AG04449 (cell line): ENCODE measurements at places on chromosomes 6 and 20.

- DNase-seq = no peak
These were observed 148.6 kb upstream of the MAN1A1 start for GRCh38 chr6:119497988-119498727.

DNA sequence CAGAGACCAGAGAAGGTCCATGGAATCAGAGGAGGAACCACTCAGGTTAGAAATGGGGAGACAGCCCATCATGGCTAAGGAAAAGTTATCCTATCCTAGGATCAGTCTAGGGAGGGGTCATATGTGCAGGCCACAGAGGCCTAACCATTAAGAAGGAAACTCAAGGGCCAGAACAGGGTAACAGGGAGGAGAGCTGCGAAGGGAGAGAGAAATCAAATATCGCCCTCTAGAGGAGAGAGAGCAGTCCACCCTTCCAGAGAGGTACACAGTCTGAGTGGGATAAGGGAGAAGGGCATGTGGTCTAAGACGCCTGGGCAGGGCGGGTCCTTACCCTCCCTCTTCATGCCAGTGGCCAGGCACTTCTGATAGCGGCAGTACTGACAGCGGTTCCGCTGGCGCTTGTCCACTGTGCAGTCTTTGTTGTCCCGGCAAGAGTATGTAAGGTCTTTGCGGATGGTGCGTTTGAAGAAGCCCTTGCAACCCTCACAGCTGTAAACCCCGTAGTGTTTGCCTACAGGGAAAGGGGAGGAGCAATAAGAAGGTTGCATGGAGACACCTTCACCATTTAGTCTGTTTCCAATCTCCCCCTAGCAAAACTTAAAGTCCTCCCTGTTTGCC lies 2.9 kb downstream of the RXRB start:
- DNase-seq = no peak

GRCh38 chr6:156161471-156161870 lies 615.7 kb upstream of the ARID1B start:
- DNase-seq = no peak

GRCh38 chr6:159121486-159121885 lies 47.7 kb upstream of the FNDC1 start:
- no peak for DNase-seq

GRCh38 chr20:40821429-40821828 lies 132.4 kb upstream of the MAFB start:
- DNase-seq = no peak

- DNase-seq = no peak
These were observed 1018.6 kb upstream of the EYS start for GRCh38 chr6:66725670-66726069.

GRCh38 chr6:143160015-143160414 lies 99.3 kb downstream of the AIG1 start:
- no peak for DNase-seq

- DNase-seq = no peak
These were observed 19.7 kb upstream of the OGFRL1 start for GRCh38 chr6:71268735-71269437.

GRCh38 chr6:107668743-107669474 lies 155.2 kb downstream of the SCML4 start:
- no peak for DNase-seq

DNA sequence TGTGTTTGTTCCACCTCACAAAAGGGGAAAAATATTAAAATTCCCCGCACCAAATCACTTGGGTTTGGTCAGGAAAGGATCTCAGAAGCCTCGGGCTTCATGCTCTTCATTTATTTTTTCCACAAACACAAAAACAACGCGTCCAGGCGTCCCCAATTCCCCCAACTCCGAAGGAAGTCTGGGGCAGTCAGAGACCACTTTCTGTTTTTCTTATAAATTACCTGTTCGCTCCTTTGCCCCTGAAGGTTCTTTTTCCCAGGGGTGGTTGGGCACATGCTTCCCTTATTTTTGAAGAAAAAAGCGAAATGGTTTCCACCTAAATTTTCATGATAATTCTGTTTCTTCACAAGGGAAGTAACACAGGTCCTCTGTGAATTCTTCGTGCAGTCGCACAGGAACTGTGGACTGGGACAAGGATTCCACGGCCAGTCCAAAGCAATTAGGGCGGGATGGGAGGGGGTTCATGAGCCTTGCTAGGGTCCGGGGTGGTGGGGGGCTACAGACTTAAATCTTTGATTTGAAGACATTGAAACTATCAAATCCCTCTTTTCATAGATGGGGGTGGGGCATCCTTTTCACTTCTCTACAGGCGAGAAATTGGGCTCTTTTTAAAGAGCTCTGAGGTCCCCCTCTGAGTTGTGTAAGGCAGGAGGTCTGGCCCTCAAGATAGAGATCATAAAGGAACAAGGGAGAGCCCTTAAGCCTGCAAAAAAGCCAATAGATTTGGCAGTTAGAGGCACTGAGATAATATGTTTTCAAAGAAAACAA lies 30.5 kb upstream of the HFE start:
- DNase-seq = no peak

- no peak for DNase-seq
These were observed 187.1 kb downstream of the ID4 start for GRCh38 chr6:20024316-20024673.

GRCh38 chr6:22254886-22255285 lies 42.0 kb downstream of the PRL start:
- DNase-seq = no peak

DNA sequence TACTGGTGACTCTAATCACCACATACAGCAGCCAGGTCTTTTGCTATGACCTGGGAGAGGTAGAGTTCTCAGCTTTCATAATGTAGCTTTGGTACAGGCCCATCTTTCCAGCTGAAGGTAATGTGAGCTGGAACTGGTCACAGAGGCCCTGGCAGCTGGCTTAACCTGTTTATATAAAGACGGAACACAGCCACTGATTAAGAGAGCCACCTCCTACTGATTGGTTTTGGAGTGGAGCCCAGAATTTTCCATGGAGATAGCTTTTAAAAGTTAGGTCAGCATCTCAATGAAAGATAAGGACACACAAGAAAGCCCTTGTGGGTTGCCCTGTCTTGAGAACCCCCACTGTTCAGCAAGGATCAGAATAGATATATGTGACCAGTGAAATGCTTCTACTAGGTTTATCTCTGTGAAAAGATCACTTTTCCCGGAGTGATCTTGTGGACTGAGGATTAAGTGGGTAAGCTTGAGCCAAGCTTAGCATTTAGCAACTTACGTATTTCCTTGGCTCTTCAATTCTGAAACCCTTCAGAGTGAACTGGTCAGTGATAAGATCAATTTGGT lies 213.7 kb upstream of the CITED2 start:
- no peak for DNase-seq

GRCh38 chr6:92667843-92668242 lies 751.5 kb downstream of the EPHA7 start:
- no peak for DNase-seq

GRCh38 chr6:168867247-168868102 lies 386.2 kb downstream of the THBS2 start:
- DNase-seq = no peak
